ENCODE measurements at places on chromosomes 6 and 20.

GRCh38 chr6:3026791-3027626 lies 27.3 kb downstream of the NQO2 start:
- DNase-seq: no peak

GRCh38 chr6:142474531-142475289 lies 172.9 kb downstream of the ADGRG6 start:
- peak; percentile 2 for DNase-seq

- DNase-seq: no peak
Measured at GRCh38 chr20:23268792-23269354, 81.7 kb upstream of the NXT1 start.

DNA sequence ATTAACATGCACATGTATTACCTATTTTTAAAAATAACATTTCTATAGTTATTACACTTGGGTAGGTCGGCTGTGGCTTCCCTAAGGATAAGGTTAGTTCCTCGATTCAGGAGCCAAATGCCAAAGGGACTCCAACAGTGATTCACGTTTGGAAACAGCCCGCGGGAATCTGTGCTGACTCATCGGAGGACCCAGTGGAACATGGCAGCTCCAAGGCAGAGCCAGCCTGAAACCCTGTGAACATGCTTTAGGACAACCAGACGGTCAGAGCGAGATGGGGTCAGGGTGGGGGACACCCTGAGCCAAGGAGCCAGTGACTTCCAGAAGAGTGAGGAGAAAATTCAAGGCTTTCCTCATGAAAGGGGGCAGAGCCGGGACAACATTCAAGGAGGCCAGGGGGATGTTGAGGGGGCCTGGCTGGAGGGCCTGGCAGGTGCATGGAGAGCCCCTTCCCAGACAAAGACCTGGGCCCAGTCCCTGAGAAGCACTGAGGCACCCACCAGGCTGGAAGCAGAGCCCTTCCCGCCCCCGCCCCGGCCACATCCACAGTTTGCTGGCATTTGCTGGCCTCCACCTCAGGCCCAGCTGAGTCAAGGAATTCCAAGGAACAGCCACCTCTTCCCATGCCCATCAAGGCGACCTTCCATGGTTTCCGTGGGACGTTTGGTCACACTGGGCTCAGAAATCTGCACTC lies 133.2 kb downstream of the SNX5 start:
- DNase-seq: no peak

DNA sequence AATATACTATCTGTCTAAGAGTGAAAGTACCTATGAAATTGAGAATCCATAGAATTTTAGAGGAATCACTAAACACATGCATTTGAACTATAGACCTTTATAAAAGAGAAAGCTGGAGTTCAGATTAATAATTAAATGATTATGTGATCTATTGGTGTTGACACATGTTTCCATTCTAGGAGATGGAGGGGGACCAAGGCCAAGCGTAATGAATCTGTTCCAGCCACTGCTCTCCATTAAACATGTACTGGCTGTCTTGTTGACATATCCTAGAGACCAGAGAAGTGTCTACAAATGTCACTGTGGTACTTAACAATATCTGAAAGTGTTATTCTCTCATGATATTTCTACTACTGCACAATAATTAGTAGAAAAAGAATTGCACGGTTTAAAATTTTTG lies 432.4 kb downstream of the BMP2 start:
- DNase-seq: no peak

GRCh38 chr20:51570739-51571459 lies 28.4 kb upstream of the NFATC2 start:
- no peak for DNase-seq

- DNase-seq: no peak
Measured at GRCh38 chr20:38635721-38636288, 34.2 kb downstream of the ARHGAP40 start.

- no peak for DNase-seq
Measured at GRCh38 chr20:20955892-20956291, 150.3 kb downstream of the LINC00237 start.

DNA sequence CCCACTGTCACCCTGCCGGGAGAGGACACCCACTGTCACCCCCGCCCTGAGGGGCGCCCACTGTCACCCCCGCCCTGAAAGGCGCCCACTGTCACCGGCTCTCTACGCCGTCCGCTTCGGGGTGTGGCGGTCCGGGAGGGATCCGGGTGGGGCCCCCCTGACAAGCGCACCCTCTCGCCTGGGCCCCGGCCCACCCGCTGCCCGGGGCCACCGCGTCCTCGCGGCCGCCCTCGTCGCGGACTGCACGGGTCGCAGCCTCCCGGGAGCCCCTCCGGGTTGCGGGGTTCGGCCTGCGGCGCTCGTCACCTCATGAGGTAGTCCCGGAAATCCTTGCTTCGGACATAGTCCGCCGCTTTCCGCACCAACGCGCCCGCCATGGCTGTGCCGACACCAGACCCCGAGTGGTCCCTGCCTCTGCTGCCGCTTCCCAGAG lies 224 bp downstream of the MPC1 start:
- DNase-seq: no peak

DNA sequence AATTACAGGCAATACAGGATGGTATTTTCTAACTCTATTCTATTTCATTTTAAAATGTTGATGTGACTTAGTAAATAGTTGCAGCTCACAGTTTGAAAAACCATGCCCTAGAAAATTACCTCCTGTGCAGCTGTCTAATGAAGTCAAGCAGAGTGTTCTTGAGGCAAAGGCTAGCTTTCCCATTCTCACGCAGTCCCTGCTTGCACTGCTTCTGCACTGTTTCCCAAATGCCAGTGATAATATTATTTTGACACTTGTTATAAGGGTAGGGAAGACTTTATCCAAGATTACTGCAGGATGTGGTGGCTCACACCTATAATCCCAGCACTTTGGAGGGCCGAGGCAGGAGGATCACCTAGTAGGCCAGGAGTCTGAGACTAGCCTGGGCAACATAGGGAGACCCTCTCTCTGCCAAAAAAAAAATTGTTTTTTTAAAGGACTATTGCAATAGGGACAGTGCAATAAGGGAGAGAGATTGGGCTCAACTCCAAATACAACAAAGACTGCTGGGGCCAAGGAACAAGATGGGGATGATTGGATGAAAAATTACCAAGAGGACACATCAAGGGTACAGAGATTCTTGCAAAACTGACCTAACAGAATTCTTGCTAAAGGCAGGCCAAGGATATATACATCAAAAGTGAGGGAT lies 196.1 kb downstream of the LY86 start:
- DNase-seq: no peak

DNA sequence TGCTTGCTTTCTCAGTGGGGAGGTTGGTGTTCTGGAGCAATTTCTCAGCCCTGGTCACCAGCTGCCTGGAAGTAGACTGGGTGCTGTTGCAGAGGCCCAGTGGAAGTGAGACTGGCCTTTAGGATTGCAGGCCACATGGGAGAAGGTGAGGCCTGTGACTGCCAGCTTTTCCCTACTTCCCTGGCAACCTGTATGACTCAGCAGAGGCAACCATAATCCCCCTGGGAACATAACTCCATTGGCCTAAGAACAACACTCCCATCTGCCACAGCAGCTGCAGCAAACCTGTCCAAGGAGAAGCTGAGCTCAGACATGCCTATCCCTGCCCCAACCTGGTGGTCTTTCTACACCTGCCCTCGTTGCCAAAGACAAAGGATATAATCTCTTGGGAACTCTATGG lies 473.5 kb upstream of the SPTLC3 start:
- DNase-seq: no peak

- DNase-seq: peak; percentile 14
Measured at GRCh38 chr6:41634657-41635056, 3.6 kb upstream of the MDFI start.

DNA sequence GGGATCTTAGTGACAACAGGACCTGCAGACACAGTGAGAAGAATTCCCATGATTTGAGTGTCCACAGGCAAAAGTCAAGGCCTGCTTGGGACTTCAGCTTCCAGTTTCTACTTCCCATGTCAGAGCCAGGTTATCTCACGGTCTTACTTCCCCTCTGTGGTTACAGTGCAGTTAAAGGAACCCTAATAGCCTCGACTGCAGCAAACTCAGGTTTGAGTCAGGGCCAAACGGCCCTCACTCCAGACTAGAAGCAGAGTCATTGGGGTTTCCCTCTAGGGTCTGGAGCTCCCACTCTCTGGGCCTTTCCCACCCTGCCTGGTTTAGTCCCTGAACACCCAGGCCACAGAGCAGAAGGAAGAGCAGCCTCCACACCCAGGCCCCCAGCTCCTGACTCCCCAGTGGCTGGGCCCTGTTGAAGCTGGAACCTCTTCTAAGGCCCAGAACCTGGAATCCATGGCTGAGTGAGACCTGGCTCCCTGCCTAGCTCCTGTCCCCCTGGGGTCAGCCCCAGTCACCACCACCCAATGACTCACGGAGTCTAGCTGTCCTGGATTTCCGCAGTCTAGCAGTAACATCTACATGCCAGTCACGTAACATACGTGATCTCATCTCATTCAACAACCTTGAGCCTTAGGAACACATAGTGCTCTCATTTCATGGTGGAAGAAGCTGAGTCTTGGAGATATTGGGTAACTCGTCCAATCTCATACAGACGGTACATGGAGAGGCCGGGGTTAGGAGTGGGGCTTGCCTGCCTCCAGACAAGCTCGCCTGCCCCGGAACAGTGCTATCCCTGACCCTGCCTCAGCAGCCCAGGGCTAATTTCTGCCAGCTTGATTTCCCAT lies 9.2 kb upstream of the GHRH start:
- no peak for DNase-seq

DNA sequence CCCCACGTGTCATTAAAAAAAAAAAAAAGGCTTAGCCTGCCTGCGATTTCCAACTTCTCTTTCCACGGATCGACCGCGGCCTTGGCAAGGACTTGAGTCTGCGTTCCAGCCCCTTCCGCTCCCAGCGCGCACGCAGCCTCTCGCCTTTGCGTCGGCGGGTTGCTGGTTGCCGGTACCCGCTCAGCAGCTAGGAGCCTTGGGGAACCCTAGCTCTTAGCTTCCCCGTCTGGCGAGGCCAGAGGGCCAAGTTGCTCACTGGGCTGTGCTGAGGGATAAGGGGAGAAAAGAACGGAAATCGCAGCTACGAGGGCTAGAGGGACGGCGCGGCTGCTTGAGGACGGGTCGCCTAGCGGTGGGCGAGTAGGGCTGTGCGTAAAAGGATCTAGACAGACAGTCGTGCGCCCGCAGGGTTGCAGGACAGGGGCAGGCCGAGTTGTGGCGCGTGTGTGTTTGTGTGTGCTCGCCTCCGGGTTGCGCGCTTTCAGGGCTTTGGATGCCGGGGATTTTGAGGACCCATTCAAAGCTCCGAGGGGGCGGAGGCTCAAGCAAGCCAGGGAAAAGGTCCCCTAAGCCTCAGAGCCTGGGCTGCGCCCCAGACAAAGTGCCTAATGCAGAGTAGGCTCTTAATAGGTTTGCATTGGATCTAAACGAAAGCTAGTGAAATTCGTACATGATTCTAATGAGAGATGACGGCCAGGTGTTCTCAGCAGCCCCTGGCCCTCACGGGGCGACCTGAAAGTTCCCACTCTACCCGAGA lies 40.5 kb upstream of the OSTM1 start:
- DNase-seq: no peak

DNA sequence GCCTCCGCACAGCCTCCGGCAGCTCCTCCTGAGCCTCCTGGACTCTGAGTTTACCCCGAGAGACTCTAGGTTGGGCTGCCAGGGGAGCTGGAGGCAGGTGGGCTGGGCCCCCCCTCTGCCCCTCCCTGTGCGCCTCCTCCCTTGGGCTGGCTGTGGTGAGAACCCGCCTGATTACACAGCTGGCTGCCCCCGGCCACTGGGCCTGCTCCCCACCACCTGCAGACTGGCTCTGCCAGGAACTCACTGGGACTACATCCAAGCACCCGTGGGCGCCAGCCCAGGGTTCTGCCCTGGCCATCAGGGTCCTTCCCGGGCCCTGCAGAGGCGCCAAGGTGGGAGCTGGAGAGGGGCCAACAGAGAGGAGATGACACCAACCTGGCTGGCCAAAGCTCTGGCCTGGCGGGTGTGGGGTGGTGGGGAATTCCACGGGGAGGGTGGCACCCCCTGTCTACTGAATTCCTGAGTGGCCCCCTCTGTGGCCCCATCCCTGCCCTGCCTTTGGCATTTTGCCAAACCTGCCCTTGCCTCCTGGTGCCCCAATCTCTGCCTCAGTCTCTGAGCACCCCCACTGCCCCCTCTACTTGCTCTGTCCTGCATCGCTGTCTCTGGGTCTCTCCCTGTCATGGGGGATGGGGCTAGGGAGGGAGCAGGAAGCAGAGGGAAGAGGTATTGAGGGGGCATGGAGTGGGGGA lies 21.9 kb upstream of the CDH22 start:
- peak; percentile 84 for DNase-seq

DNA sequence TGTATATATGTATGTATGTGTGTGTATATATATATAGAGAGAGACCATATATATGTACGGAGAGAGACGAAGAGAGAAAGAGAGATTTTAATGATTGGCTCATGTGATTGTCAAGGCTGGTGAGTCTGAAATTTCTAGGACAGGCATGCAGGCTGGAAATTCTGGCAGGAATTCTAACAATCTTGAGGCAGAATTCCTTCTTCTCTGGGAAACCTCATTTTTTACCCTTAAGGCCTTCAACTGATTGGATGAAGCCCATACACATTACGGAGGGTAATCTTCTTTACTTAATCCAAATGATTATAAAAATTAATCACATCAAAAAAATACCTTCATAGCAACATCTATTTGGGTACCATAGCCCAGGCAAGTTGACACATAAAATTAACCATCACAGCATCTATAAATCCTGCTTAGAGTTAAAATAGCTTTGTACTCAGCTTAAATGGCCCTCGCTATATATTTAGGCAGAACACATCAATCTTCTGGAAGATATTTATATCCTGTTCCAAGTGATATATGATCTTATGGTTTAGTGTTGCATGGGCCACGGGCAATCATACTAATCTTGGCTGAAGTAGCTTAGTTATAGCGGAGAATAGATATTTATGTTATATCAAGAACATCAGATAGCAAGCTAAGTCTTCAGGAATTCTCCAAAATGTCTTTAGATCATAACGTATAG lies 36.6 kb downstream of the ABRACL start:
- DNase-seq: no peak

DNA sequence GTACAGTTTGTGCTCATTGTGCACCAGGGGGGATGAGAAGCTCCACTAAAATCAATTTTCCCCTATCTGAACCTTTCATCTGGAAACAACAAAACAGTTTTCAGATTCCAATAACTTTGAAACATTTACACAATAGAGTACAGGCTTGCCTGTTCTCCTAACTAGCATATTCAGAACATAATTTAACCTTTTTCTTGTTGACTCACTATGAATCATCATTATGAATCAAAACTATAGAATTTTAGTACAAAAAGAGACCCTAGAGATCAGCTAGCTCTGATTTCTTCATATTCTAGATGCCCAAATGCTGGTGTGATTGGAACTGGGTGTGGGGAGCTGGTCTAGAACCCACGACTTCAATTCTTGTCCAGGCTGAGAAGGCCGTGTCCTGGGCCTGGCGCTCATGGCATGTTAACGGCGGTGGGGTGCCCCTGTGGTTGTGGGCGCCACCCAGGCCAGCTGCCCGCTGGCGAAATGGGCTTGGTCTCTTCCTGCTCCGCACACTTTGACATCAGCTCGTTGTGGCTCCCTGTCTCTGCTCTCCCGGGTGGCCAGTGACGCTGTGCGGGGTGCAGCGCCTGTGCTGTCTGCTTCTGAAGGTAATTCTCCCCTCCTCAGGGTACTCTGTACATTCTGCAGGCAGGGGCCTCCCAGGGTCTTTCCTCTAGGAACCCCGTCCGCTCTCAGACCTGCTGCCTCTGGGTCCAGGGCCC lies 29.9 kb upstream of the AGPAT4 start:
- no peak for DNase-seq

GRCh38 chr20:62744741-62745191 lies 36.1 kb downstream of the NTSR1 start:
- no peak for DNase-seq

GRCh38 chr6:80338201-80338836 lies 231.8 kb downstream of the BCKDHB start:
- peak; percentile 14 for DNase-seq
